ENCODE measurements at places on chromosomes 2 and 18. TPM values are rescaled to one million over a fixed set of nuclear protein-coding genes. Genes with fewer than 3 reads are reported as not detected.
A peak's percentile ranks its signal among the peaks of the same experiment; 100 is the strongest.

DNA sequence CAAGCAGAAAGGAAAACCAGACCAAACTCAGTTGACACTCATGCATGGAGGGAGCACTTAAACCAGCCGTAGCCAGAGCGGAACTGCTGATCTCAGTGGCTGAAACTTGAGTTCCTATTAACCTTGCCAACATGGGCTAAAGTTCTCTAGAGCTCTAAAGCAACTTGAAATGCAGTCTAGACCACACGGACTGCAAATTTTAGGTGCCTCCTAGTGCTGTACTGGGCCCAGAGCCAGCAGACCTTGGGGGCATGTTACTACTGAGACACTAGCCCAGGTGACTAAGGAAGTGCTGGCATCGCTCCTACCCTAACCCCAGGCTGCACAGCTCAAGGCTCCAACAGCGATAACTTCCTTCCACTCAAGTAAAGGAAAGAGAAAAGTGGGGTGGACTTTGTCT is 236.5 kb downstream of the AKAIN1 start:
- no peak for DNase-seq
- H3K4me3 ChIP-seq, result no peak overlapping the region
- H3K36me3 ChIP-seq, result no peaks in the 10 kb centered on the region
- no peak overlapping the region for H3K27ac ChIP-seq
- H3K27me3 ChIP-seq, result no peaks in the 10 kb centered on the region

- peaks cover 20% of the 10 kb centered on the region for H3K4me1 ChIP-seq
- H3K27ac ChIP-seq, result no peak overlapping the region
- DNase-seq, result no peak
- H3K36me3 ChIP-seq, result no peaks in the 10 kb centered on the region
- H3K4me3 ChIP-seq, result no peak overlapping the region
These were observed 2.1 kb downstream of the SERPINB2 start for GRCh38 chr18:63889626-63890025.

DNA sequence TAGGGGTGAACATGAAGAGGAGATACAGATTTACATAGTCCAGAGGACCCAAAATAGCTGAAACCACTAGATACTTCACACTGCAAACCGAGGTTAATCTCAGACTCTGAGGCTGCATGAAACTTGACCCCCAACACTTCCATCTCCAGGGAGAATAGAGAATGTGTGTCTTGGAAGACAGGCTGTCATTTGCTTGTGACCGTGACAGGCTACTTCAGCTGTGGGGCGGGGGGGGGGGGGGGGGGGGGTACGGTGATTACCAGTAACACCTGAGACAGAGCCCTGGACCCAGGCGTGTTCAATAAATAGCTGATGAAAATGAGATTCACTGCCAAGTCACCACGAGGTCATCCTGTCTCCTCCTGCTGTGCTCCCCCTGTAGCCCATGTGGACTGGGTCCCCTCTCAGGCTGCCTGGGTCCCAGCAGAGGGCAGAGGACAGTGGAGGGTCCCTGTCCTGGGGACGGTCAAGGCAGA is 5.7 kb upstream of the KLHL29 start:
- no peak overlapping the region for H3K27ac ChIP-seq
- H3K27me3 ChIP-seq, result no peaks in the 10 kb centered on the region

GRCh38 chr2:172836827-172837226 is 101.2 kb downstream of the RAPGEF4 start:
- 0 out of 2 replicates have a peak overlapping the region, but pooled peaks have one; percentile 9 for H3K27ac ChIP-seq
- no peaks in the 10 kb centered on the region for H3K36me3 ChIP-seq
- no peaks in the 10 kb centered on the region for H3K27me3 ChIP-seq
- H3K4me1 ChIP-seq, result peaks cover 12% of the 10 kb centered on the region
- DNase-seq, result peak; percentile 7

DNA sequence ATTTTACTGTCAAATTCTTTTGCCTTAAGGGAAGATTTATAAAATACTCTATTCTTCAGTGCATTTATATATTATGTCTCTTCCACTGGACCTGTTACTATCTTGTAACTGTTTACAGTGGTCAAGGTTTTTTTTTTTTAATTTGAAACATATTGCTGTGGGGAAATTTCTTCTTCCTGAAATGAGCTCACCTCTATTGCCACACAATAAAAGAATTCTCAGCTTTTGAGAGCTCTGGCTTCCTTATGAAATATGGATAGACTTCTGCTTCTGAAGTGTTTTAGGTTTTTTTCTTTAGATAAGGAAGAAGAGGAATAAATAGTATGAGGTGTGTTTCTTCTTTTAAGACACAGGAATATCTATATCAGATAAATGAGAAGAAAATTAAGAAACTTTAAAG is 7.7 kb downstream of the VRK2 start:
- no peak overlapping the region for H3K4me3 ChIP-seq
- H3K4me1 ChIP-seq, result peaks cover 15% of the 10 kb centered on the region
- no peaks in the 10 kb centered on the region for H3K27me3 ChIP-seq
- H3K36me3 ChIP-seq, result peaks cover 10% of the 10 kb centered on the region
- DNase-seq, result peak; percentile 77

GRCh38 chr2:54813584-54813983 is 90.1 kb downstream of the EML6 start:
- no peak for DNase-seq
- no peak overlapping the region for H3K27ac ChIP-seq
- no peaks in the 10 kb centered on the region for H3K36me3 ChIP-seq
- no peaks in the 10 kb centered on the region for H3K27me3 ChIP-seq

DNA sequence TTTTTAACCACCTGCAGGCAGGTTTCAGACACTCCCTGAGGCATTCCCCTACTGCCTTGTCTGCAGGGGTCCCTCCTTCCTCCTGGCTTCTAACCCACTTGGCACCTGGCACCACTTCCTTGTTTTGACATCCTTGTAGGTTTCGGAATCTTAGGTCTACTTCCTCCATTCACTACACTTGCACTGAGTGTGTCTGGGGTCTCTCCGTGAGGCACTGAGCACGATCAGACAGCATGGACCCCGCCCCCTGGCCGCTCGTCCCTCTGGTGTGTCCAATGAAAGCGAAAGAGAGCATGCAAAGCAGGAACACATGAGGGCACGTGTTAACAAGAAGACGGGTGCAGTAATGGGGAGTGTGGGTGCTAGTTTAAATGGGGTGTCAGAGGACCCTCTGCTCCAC is 63.8 kb downstream of the HAUS1 start:
- DNase-seq, result no peak
- H3K27me3 ChIP-seq, result no peaks in the 10 kb centered on the region
- peaks cover 13% of the 10 kb centered on the region for H3K4me1 ChIP-seq
- H3K27ac ChIP-seq, result no peak overlapping the region

GRCh38 chr2:37250869-37251740 is 19.6 kb downstream of the NDUFAF7 start:
- no peaks in the 10 kb centered on the region for H3K4me1 ChIP-seq
- peaks cover 76% of the 10 kb centered on the region for H3K36me3 ChIP-seq
- H3K27ac ChIP-seq, result no peak overlapping the region
- no peak overlapping the region for H3K4me3 ChIP-seq
- no peaks in the 10 kb centered on the region for H3K27me3 ChIP-seq
- DNase-seq, result no peak

Gene CNDP1
- total RNA-seq, result not detected

Gene CDH20
- not detected for total RNA-seq

Gene TPGS2
- total RNA-seq, result 226 TPM

All from GM23248 (cell line).